ENCODE measurements at places on chromosomes 5 and 9.

DNA sequence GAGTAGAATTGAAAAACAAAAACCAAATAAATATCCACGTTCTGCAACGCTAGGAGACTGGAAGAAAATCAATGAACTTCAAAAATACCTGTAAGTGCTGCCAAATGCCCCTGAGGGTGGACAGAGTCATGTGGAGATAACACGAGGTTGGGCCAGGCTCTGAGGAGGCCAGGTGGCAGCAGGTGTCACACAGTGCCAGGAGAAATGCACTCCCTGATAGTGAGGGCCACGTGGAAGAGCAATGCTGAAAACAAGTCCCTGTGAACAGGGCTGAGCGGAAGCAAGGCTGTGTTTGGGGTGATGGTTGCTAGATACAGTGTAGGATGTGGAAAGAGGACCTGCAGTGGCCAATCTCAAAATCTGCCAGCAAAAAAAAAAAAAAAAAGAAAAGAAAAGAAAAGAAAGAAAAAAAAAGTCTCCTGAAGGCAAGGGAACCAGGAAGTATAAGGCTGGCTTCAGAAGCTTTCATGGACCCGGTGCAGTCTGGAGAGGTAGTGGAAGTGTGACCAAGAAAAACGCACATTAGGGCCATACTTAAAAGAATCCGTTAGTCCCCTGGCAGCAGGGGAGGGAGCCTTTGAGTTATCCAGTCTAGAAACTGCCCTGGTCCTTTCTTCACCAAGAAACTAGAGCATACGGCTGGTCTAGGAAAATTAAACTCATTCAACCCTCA is 16.8 kb downstream of the C1QTNF3 start:
- no peak for DNase-seq

- DNase-seq, result no peak
Measured at GRCh38 chr5:177313561-177314259, 2.0 kb upstream of the MXD3 start.

- peak; percentile 54 for DNase-seq
Measured at GRCh38 chr5:93924628-93925027, 183.2 kb upstream of the POU5F2 start.

GRCh38 chr9:122051351-122052321 is 41.5 kb downstream of the TTLL11 start:
- peak; percentile 89 for DNase-seq

DNA sequence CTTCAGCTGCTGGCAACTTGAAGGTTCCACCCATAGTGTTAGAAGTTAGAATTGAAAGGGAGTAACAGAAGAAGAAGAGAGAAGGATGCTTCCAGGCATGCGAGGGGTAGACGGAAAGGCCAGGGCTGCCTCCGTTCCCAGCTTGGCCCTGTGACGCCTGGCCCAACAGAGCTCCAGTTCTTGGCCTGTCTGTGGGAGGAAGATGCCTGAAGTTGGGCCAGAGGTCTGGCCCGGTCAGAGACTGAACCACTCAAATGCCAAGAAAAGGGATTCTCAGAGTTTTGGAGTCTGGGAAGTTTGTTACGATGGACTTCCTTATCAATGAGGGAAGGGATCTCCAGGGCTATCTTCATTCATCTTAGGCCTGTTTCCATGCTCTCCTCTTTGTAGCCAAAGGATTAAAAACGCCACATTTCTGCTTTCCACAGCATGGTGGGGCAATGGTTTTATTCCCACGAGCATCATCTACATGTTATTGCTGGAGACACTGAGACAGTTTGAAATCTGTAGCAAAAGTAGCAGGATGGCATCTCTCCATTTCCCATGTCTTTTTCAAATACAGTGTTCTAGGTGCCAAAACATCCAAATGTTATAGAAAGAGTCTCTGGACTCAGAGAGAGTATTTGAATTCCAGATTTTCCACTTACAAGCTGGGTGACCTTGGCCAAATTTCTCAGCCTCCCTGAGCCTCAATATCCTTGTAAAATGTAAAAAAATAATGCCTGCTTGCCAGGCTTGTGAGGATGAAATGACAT is 65.4 kb upstream of the ANKRD55 start:
- DNase-seq, result no peak

DNA sequence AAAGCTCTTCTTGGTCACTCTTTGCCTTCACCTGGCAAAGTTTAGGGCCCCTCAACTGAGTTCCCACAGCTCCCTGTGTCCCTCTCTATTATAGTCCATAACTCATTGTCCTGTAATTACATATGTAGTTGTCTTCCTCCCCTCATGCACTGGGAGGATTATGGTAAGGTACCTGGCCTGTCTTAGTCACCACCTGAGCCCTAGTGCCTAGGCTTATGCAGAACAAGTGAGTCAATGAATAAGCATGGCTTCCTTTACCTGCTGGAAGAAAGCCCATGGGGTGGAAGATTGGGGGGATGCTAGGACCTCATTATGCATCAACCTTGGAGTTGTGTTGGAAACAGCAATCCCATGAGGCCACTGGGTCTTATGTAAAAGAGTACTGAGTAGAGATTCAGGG is 187.7 kb upstream of the TRIM32 start:
- DNase-seq, result no peak

DNA sequence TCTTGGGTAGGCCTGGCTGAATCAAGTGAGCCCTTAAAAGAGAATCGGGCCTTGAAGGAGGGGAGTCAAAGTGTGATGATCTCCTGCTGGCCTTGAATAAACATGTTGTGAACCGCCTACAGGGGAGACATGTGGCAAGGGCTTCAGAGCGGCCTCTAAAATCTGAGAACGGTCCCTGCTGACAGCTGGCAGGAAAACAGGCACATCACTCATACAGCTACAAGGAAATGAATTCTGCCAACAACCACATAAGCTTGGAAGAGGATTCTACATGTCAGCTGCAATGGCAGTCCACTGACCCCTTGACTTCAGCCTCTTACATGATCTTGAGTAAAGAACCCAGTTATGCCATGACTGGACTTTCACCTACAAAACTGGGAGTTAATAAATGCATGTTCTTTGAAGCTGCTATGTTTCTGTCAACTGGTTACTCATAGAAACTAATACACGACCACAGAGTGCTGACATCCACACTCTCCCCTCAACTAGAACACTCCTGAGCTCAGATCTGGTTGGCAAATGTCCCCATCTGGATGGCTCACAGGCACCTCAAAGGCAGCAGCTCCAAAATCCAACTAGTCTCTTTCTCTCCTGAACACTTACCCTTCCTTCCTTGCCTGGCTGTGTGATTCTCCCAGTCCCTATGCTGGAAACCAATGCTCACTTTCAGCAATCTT is 333.1 kb downstream of the ASTN2 start:
- DNase-seq, result no peak

- peak; percentile 17 for DNase-seq
Measured at GRCh38 chr5:170917113-170917512, 55.3 kb downstream of the RANBP17 start.

DNA sequence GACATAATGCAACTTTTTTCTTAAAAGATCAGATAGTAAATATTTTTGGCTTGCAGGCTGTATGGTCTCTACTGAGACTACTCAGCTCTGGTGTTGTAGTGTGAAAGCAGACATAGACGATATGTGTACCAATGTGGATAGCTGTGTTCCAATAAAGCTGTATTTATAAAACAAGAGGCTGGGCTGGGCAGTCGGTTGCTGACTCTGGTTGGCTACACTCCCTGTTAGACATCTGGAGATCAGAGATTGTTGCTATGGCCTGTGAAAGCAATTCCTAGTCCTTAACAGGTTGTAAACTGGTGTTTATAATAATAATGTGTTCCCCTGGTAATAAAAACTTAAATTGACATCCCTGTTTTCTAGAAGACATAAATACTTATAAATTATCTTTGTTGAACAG is 24.4 kb upstream of the SCAMP1 start:
- DNase-seq, result peak; percentile 17

DNA sequence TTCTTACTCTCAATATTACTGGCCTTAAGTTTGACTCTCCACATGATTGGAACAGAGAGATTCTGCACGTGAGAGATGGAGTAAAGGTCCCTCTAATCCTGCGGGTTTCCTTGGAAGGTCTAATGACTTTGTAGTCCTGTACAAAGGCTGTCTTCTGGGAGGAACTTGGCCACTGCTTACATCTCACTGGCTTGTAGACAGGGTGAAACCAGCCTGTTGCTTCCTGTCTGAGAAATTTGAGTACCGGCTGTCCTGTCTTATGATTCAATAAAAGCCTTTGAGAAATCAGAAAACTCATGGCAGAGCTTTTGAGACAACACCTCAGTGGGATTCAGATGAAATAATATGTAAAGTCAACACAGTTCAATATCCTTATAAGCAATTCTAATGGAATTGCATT is 43.0 kb downstream of the IL31RA start:
- DNase-seq, result no peak

DNA sequence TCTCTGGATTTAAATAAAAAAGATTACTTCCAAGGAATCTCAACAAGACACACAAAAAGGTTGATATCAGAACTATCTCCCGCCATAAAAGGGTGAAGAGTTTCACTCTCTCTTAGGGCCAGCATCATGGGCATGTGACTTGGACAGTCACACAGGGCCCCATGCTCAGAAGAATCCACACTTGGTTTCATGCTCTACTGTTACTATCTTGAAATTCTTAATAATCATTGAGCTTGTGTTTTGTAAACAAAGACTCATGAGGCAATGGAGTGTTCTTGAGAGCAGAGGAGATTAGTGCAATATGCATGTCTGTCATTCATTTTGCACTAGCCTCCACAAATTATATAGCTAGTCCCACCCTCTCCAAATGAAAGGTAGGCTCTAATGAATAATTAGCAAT is 58.4 kb downstream of the HMHB1 start:
- no peak for DNase-seq

DNA sequence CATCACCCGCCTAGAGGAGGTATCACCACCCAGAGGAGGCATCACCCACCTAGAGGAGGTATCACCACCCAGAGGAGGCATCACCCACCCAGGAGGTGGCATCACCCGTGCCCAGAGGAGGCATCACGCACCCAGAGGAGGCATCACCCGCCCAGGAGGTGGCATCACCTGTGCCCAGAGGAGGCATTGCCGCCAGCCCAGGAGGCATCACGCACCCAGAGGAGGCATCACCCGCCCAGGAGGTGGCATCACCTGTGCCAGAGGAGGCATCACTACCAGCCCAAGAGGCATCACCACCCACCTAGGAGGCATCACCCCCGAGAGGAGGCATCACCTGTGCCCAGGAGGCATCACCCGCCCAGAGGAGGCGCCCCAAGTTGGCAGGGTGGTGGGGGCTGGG is 2.6 kb downstream of the NOTCH1 start:
- DNase-seq, result no peak

GRCh38 chr5:45262061-45262590 is 434.1 kb downstream of the HCN1 start:
- DNase-seq, result no peak

GRCh38 chr5:174217527-174217926 is 172.0 kb downstream of the NSG2 start:
- no peak for DNase-seq

DNA sequence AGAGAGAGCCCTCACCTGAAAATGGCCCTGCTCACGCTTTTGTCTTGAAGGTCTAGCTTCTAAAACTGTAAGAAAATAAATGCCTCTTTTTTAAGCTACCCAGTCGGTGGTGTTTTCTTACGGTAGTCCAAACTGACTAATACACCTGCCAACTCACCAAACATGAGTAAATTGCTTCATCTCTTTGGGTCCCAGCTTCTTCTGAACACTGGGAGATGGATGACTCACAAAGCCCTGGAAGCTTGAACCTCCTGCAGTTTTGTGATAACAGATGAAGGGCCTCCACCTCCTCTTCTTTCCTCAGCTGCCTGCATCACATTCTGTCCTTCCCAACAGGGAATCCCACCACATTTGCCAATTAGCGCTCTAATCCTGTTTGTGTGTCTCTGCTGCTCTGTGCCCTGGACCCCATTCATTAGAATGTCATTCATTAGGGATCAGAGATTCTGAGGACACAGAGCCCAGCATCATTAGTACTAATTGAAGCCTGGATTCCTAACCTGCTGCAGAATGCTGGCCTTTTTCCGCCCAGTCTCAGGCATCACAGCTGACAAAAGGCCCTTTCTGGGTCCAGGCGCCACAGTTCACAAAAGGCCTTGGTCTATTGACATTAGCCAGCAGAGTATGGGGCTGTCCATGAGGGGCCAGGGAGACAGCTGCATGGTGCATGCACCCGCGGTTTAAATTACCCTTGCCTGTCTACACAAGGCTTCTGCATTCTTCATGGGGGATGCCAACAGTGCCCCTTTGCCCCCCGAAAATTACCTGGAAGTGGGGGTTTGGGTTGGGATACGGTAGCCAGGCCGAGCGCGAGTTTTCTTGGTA is 349.3 kb downstream of the SEMA5A start:
- peak; percentile 31 for DNase-seq

DNA sequence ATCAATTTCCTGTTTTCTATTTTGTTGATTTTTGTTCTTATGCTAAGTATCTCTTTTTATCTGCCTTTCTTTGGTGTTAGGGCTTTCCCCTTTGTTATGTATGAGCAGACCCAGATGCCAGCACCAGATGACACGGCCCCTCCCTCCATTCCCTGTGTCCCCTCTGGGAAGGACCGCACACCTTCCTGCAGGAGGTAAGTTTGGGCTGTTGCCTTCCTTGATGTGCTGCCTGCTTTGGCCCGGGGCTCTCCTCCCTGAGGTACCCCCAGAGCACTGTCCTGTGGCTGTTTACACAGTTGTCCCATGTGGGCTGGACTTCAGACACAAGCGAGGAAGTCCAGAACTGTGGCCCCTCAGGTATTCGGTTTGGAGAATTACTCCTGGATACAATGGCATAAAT is 343.8 kb upstream of the IRX1 start:
- no peak for DNase-seq

DNA sequence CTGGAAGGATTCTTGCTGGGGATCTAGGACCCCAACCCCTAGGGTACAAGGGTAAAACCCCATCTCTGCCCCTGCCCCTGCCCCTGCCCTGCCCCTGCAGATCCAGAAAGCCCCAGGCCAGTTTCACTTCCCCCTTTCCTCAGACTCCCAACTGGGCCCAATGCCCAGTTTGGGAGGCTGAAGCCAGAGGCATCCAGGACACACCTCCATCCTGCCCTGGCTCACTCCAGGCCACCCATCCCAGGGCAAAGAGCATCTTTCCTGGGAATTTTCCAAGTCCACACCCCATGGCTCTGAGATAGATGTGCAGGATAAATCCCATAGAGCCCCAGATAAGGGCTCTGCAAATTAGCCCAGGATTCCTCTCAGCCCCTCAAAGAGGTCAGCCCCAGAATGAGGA is 17.4 kb downstream of the CNTFR start:
- DNase-seq, result no peak

DNA sequence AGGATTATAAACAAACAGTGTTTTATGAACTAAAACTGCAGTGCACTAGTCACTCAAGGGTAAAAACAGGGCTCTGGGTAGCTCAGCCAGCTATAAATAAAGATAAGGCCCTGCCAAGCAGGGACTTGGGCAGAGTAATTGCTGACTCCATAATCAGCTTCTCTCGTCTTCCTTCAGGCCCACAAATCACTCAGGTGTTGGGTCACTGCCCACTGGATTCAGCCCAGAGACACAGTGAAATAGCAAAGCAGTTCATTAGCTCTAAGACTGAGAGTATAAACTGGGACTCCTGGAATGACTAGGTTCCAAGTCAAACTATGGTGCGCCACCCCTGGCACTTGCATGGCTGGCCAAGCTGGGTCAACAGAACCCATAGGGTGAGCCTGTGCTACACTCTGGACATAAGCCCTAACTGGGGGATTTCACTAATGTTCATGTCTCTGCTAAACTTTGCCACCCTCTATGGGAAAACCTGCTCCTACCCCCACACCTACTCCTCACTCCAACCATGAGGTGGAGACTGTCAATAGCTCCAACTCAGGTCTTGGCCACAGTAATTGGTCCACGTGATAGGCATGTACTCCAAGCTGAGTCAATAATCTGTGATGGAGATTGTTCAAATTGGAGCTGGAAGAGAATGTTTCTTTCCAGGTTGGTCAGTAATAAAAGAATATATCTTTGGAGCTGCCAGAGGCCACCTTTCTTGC is 158.5 kb downstream of the SLIT3 start:
- DNase-seq, result peak; percentile 40

GRCh38 chr5:54455413-54456157 is at the start of gene HSPB3:
Gene HSPB3, plus strand, starts transcription at chr5:54455699. Its CDS starts 91 bp downstream, at chr5:54455790.
- peak; percentile 96 for DNase-seq

Measured in AG10803 (cell line).